ENCODE measurements at places on chromosomes 3 and 15. TPM values are rescaled to one million over a fixed set of nuclear protein-coding genes. Genes with fewer than 3 reads are reported as not detected.

DNA sequence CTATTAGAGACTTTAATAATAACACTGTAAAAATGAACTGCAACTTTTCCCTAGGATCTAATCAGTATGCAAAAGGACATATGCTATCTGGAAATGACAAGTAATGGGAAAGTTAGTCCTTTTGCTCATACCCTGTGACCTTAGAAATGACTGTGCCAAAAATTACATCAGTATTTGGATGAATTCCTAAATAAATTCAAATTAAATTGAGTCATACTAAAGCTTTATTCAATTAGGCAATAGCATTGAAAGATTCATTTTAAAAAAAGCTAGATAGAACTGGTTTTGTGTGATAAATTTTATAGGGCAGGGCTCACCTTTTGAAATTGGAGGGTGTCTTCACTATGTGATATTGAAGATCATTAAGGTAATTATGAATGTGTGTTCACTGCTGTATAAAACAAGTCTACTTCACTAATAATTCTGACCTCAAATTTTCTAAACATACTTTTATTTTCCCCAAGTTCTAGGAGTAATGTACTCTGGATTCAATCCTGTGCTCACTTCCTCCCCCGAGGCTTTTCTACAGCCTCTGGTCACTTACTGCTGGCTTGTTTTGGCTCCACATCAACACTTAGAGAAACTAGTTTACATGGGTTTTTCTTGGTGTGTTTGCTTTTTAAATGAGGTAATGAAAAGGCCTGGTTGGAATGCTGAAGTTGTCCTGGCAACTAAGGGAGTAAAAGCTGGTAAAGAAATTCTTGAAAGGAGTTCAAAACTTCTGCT lies 44.4 kb upstream of the SPTSSB start:
- DNase-seq: no peak

DNA sequence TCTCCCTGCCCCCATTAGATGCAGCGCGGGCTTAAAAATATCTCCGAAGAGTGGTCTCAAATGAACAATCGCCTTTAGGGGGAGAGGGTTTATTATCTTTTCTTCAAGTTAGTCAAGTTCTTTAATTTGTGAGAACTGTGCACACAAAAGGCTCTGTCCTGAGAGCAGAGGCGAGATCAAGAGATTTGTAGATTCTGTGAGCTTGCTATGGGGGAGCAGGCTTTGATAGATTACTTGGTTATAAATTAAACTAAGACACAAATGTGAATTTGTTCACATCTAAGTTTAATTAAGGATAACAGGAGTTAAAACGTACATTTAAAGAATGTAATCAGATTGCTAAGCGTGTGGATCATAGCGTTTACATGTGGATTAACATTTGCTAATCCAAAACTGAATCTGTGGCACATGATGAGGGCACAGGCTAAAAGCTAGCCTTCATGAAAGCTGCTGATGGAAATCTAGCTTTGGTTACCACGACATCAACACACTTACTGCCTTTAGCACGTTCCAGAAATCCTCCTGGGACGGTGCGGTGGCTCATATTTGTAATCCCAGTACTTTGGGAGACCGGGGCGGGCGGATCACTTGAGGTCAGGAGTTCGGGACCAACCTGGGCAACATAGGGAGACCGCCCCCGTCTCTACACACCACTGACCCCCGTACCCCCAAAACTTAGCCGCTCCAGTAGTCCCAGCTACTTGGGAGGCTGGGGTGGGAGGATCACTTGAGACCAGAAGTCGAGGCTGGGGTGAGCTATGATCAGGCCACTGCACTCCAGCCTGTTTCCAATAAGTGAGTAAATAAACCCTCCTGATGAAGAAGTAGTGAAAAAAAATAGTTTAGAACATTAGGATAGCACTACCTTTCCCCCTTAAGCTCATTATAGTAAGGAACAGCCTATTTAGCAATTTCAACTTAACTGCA lies 1.0 kb upstream of the PRTG start:
- DNase-seq: no peak

- no peak for DNase-seq
Measured at GRCh38 chr15:88622605-88622975, 1.4 kb downstream of the AEN start.

DNA sequence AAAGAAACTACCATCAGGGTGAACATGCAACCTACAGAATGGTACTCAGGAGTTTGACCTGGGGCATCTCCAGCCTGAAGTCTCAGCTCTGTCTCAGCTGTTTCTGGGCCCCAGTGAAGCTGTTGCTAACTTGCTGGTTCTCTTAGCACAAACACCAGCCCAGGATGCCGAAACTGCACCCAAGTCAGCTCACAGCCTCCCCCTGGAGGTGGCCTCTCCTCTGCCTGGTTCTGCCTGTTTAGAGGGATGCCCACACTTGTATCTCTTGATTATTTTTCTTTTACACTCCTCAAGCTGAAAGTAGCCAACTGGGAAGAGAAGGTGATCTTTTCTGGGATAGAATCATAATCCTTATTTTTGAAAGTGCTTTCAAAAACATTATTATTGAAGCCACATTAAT lies 289.0 kb upstream of the RASGRP1 start:
- no peak for DNase-seq

- no peak for DNase-seq
Measured at GRCh38 chr3:143084856-143085731, 34.5 kb upstream of the CHST2 start.

GRCh38 chr15:78880242-78880533 lies 7.5 kb downstream of the MORF4L1 start:
- DNase-seq: no peak

Gene NR1I2
- total RNA-seq: 0.28 TPM

Gene CISH
- total RNA-seq: 365 TPM

Gene PSMD6
- total RNA-seq: 70.1 TPM
